ENCODE measurements at places on chromosomes 4 and X. TPM values are rescaled to one million over a fixed set of nuclear protein-coding genes. Genes with fewer than 3 reads are reported as not detected.

DNA sequence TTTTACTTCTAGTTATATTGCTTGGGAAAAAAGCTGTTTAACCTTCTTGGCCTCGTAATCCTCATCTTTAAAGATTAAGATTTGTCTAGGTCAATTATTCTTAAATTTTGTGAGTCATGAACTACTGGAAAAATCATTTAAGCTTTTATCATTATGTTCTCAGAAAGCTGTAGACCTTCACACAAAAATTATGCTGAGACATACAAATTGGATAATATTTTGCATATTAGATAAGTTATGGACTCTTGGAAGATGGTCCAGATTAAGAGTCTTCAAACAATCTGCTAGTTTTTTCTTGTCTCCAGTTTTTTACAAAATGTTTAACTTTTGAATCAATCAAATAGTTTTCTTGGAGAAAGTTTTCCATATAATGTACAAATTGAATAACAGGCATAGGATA, 108.1 kb upstream of the NEIL3 start:
- DNase-seq, result no peak

The TMEM47 gene
- 75.0 TPM for total RNA-seq

The ACTRT1 gene
- total RNA-seq, result not detected

The STBD1 gene
- total RNA-seq, result 0.77 TPM
